ENCODE measurements at places on chromosomes 1 and 21.

DNA sequence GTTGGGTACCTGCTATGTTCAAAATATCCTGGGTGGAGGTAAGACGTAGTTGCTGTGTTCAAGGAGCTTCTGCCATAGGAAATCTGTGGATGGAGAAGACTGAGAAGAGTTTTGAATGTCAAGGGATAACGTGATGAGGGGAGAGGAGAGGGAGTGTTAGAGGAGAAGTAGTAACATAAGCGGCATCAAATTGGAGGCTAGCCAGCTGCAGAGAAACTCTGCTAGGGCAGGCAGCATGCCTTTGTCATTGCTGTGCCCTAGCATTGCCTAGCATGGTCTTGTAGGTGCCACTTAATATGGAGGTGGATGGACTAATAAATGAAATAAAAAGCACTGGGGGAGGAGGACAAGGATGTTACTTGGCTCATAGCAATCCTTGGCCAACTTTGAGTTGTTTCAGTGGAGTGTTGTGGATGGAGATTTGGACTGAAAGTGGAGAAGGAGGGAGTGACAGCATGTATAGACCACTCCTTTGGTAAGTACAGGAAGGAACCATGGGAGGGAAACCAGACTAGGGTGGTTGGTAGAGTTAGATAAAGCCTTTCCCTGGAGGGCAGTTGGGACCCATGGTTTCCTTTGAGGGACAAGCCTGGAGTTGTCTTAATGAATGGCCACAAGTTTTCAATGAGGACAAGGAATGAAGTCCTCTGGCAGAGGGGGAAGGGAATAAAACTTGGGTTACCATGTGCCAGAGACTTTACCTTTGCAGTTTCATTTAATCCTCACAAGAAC is 6.3 kb downstream of the VANGL1 start:
- no peak for DNase-seq

GRCh38 chr1:225424562-225425200 is 3.2 kb downstream of the LBR start:
- DNase-seq, result no peak

DNA sequence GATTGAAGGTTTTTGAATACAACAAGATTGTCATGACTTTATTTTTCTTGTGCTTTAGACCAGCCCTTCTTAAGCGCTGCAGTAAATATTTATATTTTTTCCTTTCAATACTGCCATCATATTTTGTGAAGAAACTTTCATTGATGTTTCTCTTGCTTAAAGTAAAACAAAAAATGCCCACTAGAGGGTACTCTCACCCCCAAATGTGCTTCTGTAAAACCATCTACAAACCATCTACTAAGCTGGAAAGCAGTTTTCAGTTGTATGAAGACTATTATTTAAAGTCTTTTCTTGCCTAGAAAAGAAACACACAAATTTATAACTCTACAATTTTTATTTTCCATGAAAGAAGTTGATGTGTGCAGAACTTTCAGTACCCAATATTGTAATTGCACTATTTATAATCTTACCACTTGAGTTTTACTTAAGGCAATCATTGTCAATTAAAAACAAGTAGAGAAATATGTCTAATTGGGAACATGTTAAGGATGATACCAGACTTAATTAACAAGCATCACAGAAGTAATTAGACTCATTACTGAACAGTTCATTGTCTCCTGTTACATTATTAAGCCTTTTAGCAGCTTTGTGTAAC is 10.7 kb downstream of the LEPR start:
- no peak for DNase-seq

DNA sequence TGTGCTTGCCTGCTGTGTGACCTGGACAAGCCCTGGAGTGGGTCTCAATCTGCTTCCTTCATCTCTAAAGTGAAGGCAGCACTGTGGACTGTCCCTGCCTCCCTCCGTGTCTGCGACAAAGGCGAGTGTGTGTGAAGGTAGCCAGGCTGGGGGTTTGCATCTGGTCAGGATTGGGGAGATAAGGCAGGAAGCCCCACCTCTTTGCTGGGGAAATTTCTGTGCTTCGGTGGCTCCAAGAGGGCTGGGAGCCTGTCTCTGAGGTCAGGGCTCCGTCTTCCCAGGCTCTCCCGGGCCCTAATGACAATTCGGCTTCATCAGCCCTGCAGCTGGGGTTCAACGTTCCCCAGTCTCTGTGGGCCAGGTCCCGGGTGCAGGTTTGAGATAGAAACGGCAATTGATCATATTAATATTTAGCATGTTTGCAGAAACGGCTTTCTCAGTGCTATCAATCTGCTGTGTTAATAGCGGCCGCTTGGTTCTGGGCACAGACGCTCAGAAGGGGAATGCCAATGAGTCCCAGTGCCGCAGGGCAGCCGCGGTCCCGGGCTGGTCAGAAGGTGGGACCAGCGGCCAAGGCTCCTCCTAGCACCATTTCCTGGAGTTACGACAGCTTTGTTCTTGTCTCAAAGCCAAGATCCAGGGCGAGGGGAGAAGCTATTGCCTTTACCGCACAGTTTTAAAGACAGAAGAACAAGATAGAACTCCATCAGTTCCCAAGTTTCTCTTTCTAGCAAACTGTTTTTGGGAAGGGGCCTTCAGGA is 105.7 kb downstream of the PRDM16 start:
- no peak for DNase-seq

GRCh38 chr1:213622365-213623063 is 365.3 kb upstream of the PROX1 start:
- no peak for DNase-seq

DNA sequence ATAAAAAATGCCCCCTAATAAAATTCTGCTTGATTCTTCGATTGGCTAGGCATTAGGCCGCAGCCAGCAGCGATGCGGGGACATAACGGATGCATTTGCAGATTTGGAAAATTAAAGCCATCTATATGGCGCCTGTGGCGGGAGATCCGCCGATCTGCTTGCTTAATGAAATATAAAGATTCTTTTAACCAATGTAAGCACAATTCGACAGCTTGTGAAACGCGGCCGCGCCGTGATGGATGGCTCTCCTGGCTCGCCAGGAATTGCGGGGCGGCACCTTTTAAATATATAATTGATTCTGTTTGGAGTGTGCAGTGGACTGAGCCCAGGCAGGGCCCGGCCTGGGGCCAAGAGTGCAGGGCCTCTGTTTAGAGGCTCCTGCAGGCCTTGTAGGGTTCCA is 8.0 kb downstream of the DMBX1 start:
- no peak for DNase-seq

DNA sequence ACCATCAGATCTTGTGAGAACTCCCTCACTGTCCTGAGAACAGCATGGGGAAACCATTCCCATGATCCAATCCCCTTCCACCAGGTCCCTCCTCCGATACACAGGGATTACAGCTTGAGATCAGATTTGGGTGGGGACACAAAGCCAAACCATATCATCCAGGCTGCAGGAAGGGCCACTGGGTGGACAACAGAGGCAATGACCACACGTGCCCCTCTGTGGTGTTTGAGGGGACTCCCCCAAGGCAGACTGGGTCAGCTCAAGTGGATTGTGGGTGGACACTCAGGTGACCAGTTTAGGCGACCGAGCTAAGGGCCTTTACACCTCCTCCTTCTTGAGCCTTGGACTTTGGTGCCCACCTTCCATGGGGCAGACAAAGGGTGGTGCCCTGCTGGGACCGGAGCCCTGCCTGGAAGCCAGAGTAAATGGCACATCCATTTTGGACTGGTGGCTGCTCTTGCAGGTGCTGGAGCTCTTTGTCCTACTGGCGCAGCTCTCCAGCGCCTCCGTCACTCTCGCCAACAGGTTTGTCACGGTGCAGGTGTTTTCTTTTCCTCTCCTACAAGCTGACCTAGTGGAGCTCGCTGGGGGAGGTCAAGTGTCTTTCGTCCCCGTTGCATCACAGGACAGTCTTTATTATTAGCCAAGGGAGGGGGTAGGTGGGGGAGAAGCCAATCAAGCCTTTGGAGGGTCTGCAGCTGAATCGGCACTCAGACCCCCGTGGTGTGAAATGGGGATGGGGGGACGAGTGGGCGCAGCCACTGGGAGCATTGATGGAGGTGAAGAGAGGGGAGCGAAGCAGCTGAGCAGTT is 37.6 kb downstream of the CRYAA start:
- no peak for DNase-seq

Measured in activated gamma-delta T cell treated with Interleukin-2 at 50 U/mL for 16 hours (primary cell).